Retina (tissue), 1 donor: ENCODE measurements at places on chromosomes 5 and 9.
A peak's percentile ranks its signal among the peaks of the same experiment; 100 is the strongest.

DNA sequence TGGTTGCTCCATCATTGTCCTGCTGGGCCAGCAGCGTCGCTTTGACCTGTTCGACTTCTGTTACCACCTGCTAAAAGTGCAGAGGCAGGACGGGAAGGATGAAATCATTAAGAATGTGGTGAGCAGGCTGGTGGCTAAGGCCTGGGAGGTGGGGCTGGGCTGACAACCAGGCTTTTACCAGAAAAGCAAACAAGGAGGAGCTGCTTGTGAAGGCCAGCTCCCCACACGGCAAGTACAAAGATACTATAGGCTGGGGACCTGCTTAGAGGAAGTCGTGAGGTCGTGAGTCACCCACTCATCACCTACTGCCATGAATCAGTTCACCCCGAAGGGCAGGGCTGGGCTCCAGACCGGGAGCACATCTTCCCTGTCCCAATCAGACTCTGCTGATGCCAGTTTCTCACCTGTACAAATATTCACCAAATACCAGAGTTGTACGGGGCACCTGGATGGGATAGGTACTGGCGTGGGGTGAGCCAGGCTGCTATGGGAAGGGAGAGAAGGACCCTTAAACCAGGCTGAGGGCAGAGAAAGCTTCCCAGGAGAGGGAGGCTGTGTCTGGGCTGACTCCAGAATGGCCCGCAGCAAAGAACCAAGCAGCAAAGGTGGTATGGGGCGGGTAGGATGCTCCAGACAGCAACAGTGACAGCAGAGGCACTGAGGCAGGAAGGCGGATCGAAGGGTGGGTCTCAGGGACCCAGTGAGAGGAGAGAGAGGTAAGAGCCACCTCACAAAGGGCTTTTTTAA is 69.3 kb upstream of the NIPAL4 start:
- no peak for DNase-seq

DNA sequence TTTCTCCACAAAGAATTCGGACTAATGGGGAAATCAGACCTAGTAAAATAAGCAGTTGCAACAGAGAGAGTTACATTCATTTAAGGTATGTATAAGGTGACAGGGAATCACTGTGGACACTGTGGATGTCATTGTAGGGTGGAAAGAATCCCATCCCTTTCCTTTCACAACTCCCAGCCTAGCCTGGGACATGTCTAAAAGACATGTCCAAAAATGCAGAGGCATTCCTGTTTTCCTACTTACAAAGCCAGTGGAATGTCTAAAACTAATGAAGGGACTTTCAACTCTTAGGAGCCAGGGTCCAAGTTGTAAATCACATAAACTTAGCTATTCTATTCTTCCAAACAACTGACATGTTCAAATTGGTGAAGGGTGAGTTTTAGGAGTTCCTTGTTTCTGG is 511.0 kb downstream of the PRELID2 start:
- DNase-seq, result no peak

GRCh38 chr5:78007233-78007632 is 231.1 kb upstream of the TBCA start:
- peak; percentile 33 for DNase-seq

- peak; percentile 53 for DNase-seq
Measured at GRCh38 chr5:141876628-141877355, 1.4 kb downstream of the PCDH1 start.

- no peak for DNase-seq
Measured at GRCh38 chr9:137452006-137452760, 7.0 kb downstream of the NSMF start.
